Activated naive CD4-positive, alpha-beta T cell (primary cell): ENCODE measurements at places on chromosomes 2 and 18.

GRCh38 chr2:233375490-233376314 is 21.4 kb downstream of the DGKD start:
- no peak for DNase-seq

- no peak for DNase-seq
These were observed 3.2 kb downstream of the WDR33 start for GRCh38 chr2:127807678-127808353.

- DNase-seq: no peak
These were observed 165.6 kb downstream of the TMEFF2 start for GRCh38 chr2:192029089-192029488.

- DNase-seq: no peak
These were observed 1355.1 kb upstream of the SLC39A10 start for GRCh38 chr2:194301946-194302345.

DNA sequence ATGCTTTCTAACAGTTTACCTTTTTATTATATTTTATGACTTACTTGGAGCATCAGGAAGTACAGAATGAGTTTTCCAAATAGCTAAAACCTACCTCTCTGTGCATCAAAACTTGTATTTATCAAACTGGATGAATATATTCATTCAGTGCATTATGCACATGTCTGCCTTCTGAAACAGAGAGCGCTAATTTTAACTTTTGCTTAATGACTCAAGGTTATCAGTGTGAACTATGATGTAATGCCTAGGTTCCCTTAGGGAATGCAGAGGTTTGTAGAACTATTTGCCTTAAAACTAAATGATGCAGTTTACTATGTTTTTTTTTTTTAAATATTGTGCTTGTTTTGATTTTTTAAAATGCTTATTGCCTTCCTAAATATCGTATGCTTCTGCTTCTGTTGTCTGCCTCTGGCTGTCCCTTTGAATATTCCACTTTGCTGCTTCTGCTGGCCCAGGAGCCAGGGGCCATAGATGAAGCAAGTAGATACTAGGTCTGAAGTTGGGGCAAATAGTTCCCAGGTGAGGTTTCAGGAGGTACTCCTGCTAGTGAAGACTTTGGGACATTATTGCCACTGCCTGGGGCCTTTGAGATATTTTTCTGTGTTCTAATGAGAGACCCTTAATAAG is 16.5 kb downstream of the TMEM178A start:
- DNase-seq: no peak

- peak; percentile 69 for DNase-seq
These were observed at the start of gene RRM2 for GRCh38 chr2:10122500-10123280. Gene RRM2 (plus strand): TSS chr2:10122739. CDS start chr2:10122799, 60 bp downstream.

DNA sequence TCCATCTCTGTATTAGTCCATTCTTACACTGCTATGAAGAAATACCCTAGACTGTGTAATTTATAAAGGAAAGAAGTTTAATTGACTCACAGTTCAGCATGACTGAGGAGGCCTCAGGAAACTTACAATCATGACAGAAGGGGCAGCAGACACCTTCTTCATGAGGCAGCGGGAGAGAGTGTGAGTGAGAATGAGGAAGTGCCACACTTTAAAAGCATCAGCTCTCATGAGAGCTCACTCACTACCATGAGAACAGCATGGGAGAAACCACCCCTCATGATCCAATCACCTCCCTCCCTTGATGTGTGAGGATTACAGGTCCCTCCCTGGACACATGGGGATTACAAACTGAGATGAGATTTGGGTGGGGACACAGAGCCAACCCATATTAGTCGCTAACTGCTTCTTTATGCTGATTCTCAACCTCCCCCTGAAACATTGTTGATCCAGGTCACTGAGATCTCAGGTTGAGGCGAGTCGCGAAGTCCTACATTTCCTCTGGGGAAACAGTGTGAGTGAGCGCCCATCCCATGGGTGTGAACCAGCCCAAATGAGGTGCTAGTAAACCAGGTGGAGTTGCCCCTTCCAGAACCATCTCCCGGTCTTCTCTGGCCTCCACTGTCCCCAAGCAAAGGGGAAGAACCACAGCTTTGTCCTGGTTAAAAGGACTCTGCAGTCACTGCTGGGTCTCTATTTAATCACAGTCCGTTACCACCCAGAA is 123.8 kb downstream of the CAPN13 start:
- DNase-seq: no peak

DNA sequence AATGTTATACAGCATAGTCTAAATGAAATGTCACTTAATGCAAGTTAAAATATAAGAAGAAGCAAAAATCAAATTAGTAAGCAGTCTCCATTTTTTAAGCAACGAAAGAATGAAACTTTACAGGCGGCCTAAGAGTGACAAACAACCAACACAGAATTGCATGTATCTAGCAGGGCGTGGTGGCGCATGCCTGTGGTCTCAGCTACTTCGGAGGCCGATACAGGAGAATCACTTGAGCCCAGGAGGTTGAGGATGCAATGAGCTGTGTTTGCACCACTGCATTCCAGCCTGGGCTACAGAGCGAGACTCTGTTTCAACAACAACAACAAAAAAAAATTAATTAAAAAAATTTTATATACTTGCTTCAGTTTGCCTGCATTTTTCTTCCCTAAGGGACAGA is 16.6 kb downstream of the RBMS1 start:
- no peak for DNase-seq

GRCh38 chr2:60945341-60945740 is 64.0 kb downstream of the REL start:
- DNase-seq: no peak

DNA sequence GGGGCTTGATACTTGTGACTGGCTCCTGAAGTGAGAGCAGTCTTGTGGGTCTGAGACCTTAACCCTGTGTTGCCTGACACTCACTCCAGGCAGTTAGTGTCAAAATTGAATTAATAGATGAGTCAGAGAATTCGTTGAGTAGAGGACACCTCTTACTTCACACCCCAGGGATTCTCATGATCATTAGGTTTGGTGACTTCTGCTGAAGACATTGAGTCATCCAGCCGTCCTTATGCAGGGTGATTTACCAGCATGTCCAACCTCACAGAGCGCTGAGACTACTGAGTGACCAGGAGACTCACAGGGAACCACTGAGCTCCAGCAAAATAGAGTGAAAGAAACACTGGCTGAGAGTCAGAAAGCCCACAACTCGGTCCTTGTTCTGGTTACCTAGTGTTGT is 36.0 kb upstream of the EVA1A start:
- DNase-seq: no peak

- DNase-seq: no peak
These were observed 587.9 kb downstream of the NRXN1 start for GRCh38 chr2:50443868-50444630.

DNA sequence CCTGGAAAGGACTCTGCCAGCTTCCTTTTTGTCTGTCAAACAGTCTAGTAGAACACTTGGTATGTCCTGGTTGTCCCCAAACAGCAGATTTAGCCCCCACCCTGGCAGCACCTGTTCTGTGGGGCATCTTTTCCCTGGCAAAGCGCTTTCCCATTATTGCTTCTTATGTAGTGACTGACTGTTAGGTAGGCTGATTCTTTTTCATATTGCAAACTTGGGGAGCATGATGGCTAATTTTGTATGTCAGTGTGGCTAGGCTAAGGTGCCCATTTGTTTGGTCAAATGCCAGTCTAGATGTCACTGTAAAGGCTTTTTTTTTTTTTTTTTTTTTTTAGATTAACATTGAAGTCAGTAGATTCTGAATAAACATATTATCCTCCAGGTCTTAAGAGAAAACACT is 140.2 kb downstream of the MYCN start:
- no peak for DNase-seq

GRCh38 chr2:209239585-209239938 is 184.3 kb upstream of the MAP2 start:
- DNase-seq: no peak

GRCh38 chr2:216501854-216502253 is 3.2 kb downstream of the RPL37A start:
- no peak for DNase-seq

- no peak for DNase-seq
These were observed 93.4 kb upstream of the LDLRAD4 start for GRCh38 chr18:13125191-13125590.

GRCh38 chr18:49584394-49584793 is 22.5 kb downstream of the LIPG start:
- DNase-seq: no peak

DNA sequence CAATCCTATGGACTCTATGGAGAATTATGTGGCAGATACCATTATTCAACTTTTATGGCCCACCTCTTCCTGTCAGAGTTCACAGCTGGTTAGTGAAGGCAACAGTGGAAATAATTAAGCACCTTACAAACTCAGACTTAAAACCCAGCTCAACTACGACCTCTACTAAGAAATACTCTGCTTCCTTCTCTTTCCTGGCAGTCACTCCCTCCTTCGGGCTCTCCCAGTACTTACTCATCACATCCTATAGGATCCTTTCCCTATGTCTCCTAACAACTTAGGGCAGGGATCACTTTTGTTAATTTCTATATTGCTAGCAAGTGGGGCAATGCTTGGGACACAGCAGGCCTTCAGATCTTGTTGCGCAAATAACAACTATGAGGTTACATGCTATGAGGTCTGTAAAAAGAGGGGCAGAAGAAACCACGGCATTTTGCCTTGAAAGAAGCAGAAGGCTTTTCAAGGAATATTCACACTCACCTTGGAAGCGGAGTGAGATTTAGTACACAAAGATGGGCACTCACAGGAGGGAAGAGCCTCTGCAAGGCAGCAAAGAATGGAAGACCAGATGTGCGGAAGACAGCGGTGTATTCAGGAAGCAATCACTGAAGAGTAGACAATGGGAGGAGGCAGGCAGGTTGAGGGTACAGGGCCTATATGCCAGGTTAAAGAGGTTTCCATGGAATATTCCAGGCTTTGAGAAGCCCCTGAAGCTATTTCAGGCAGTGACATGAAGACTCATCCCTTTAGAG is 2.1 kb downstream of the STK39 start:
- DNase-seq: no peak

GRCh38 chr2:167381349-167381748 is 493.1 kb downstream of the XIRP2 start:
- no peak for DNase-seq

GRCh38 chr18:3044931-3045698 is 32.2 kb upstream of the LPIN2 start:
- DNase-seq: no peak

- no peak for DNase-seq
These were observed 461.9 kb downstream of the PTPRM start for GRCh38 chr18:8029061-8029460.

GRCh38 chr2:102001767-102002142 is 10.0 kb downstream of the IL1R2 start:
- no peak for DNase-seq

DNA sequence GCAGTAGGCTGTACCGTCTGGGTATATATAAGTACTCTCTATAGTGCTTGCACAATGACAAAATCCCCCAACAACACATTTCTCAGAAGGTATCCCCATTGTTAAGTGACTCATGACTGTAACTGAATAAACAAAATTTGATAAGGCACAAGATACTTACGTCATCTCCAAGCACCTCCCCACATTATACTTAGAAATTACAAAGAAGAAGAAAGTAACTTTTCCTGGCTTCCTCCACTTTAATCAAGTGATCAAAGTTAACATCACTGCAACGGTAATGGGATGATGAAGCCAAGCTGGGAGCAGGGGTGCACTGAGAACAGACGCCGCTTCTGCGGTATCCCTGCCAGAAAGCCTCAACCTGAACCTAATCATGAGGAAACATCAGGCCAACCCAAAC is 9.7 kb downstream of the TNS1 start:
- DNase-seq: no peak

DNA sequence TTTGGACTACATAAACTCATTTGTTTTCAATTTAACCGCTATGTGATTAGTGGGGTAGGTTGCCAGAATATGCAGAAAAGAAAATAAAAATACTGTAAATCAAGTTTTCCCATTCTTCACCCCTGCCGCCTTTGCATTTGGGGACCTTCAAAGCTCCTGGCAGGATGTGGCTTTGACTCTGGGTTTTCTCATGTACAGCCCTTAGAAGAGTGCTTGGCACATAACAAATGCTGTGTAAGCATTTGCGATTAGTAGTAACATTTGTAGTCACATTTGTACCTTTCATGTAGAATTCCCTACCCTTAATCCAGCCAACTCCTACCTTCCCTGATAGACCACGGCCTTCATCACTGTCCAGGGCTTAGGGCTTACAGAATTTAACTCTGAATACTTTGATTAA is 262.6 kb downstream of the MREG start:
- no peak for DNase-seq

- DNase-seq: no peak
These were observed 7.8 kb downstream of the FAM117B start for GRCh38 chr2:202642567-202642966.

DNA sequence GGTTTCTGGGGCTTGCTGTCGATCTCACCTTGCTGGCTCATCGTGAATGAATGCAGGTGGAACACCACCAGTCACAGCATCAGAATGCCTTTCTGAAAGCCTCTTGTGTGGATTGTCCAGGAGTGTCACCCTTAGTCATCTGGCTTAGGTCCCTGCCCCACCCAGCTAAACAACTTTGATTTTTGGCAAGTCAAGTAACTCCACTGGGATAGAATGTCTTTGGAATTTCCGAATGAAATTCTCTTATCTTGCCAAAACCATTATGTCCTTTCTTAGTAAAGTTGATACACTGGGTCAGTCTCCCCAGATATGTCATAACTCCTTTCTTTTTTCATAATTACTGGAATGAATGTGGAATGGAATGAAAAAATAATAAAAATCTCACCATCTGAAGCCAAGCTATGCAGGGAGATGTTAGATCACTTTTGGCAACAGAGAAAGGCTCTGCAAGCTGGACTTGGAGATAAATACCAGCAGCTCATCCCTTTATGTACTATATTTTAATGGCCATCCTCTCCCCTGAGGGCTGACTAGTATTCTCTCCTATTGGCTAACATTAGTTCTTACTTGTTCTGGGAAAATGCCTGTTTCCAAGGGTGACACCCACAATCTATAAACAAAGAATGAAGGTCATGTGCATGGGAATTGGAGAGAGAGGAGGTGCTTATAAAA is 35.4 kb downstream of the INSIG2 start:
- no peak for DNase-seq

- DNase-seq: no peak
These were observed 155.9 kb downstream of the WDPCP start for GRCh38 chr2:63432373-63432772.

GRCh38 chr18:79962835-79963657 is 1.4 kb upstream of the HSBP1L1 start:
- DNase-seq: no peak

DNA sequence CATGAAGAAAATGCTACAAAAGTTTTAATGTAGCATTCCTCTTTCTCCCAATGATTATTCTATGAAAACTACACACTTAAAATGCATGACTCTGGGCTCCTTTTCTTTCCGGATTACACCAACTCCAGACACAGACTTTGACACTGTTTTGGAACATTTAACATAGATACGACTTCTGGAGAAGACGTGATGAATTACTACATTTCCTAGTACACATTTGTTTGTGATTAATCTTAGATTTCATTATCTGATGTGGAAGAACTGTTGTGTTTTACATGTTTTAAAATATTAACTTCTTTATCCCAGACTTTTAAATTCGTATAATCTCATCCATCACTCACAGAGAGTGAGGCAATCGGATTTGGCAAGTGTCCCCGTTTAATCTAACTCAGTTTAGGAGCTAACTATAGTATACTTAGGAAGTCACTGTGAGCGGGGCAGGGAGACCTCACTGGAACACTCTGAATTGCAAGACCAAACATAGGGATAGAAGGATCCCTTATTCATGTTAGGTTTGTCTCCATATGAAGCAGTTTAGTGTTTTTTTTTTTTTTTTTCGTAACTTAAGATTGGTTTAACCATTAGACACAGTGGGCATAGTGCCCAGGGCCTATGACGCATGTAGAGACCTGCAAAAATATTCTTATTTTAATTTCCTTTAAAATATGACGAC is 66.7 kb downstream of the PDE1A start:
- no peak for DNase-seq
